Lower leg skin (tissue), 4 donors: ENCODE measurements at places on chromosomes 16 and 17. TPM values are rescaled to one million over a fixed set of nuclear protein-coding genes. Genes with fewer than 3 reads are reported as not detected.

RAMP2 gene
- 12.3 TPM for total RNA-seq

RUNDC3A gene
- total RNA-seq: 16.3 TPM

DNA sequence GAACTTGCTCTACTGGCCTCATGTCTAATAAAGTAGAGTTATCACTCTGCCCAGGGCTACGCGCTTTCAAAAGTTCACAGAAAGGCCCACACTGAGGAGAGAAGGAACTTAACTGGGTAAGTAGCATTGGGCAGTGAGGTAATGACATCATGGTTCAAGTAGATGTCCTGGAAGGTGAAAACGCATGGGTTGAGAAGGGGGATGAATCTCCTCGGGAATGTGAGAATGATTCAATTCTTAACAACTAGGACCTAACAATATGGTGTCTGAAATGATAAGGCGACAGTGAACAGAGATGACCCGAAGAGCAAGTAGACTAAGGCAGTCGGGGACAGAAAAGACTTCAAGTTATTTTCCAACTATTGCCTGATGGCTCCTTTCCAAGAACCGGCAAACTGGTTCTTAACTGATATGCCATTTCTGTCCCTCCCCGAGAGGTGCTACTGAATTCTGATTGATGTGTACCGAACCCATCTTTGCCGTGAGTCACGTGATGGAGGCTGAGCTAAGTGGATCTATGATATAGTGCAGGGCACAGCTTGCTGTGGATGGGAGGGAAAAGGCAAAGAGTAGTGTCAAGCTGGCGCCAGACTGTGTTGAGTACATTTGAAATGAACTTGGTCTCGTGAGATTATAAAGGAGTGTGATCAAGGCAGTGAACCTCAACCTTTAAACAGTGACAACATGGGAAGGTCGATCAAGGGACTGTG, 44.1 kb downstream of the MARCHF10 start:
- DNase-seq: no peak

- DNase-seq: no peak
Measured at GRCh38 chr16:57240851-57241250, 4.2 kb upstream of the ARL2BP start.

IL34 gene
- 111 TPM for total RNA-seq

ZFHX3 gene
- 9.6 TPM for total RNA-seq

GRCh38 chr17:70128727-70129238, 40.5 kb upstream of the KCNJ2 start:
- no peak for DNase-seq

DNA sequence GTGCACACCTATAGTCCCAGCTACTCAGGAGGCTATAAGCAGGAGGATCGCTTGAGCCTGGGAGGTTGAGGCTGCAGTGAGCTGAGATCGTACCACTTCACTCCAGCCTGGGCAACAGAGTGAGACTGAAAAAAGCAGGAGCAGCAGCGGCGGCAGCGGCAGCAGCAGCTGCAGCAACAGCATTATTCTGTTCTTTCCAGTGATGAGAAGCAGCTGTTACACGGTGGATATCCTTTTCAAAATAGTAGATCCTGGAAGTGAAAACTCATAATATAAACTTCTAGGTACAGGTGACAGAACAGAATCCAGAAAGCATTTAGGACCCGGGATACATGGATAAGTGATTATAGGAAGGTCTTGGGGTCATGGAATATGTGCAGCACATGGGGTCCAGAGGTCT, 17.8 kb upstream of the HNF1B start:
- no peak for DNase-seq

KATNB1 gene
- 35.0 TPM for total RNA-seq

SMIM36 gene
- total RNA-seq: not detected

GRCh38 chr17:76929601-76930000, 61.4 kb downstream of the MGAT5B start:
- no peak for DNase-seq

METTL16 gene
- 38.1 TPM for total RNA-seq

DNA sequence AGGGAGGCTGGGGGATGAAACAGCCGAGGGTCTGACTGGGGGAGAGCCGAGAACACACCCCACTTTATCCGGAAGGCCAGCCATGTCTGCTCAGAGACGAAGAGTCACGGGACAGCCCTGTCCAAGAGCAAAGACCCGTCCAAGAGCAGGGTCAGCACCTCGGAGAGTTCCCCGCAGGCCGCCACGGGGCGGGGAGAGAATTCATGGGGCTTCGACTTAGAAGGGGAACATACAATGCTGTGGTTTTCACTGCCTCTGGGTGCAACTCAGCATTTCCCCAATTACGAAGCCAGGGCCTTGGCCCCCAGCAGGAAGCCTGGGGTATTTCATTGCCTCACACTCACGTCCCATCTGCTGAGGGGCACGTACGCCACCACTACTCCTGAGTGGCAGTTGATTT, 59.3 kb downstream of the JPH3 start:
- DNase-seq: no peak
